ACHN (cell line): ENCODE measurements at places on chromosomes 6 and 20.

DNA sequence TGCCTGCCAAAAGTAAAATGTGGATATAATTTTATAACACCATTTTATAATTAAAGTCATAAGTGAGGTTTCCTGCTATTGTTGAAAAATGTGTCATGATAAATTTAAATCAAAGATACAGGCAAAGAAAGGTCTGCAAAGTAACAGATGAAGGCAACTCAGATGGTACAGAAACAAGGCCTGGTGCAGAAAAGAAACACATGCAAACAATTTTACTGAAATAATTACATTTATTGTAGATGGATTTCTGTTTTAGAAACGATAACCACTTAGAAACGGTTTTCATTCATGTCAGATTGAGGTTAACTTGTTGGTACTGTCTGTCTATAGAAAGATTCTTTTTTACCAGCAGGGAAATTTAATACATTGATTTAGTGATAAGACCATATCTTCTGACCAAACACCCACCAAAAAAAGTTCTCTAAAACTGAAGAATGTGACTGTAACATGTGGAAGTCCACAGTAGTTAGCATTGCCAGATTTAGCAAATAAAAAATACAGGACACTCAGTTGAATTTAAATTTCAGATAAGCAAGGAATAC lies 105.5 kb upstream of the FERMT1 start:
- no peak for DNase-seq

GRCh38 chr6:160358225-160359119 lies 10.3 kb downstream of the SLC22A3 start:
- no peak for DNase-seq

GRCh38 chr20:25418776-25419175 lies 11.3 kb downstream of the GINS1 start:
- peak; percentile 23 for DNase-seq

DNA sequence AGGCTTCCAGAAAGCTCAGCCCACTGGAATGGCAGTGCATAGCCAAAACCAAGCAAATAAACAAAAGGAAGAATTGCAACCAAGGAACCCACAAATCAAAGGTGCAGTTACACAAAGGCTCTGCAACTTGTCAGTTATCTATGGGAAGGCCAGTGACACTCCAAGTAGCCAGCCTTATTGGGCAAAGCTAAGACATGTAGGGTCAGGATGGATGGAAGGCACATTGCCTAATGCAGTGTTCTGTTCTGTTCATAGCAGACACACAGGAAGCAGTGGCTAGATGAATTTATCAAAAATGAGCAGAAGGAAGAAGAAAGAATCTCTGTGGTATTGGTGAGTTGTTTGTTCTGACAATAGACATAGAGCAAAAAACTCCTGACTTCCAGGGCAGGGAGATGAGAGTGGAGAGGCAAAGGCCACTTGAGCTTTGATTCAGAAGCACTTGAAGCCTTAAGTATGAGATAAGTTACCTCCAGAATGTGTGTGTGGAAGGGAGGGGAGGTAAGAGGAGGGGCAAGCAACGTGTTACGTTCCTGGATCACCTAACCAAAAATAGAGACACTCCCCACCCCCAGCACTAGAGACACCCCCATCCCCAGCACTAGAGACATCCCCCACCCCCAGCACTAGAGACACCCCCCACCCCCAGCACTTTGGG lies 57.9 kb upstream of the AKAP12 start:
- no peak for DNase-seq

DNA sequence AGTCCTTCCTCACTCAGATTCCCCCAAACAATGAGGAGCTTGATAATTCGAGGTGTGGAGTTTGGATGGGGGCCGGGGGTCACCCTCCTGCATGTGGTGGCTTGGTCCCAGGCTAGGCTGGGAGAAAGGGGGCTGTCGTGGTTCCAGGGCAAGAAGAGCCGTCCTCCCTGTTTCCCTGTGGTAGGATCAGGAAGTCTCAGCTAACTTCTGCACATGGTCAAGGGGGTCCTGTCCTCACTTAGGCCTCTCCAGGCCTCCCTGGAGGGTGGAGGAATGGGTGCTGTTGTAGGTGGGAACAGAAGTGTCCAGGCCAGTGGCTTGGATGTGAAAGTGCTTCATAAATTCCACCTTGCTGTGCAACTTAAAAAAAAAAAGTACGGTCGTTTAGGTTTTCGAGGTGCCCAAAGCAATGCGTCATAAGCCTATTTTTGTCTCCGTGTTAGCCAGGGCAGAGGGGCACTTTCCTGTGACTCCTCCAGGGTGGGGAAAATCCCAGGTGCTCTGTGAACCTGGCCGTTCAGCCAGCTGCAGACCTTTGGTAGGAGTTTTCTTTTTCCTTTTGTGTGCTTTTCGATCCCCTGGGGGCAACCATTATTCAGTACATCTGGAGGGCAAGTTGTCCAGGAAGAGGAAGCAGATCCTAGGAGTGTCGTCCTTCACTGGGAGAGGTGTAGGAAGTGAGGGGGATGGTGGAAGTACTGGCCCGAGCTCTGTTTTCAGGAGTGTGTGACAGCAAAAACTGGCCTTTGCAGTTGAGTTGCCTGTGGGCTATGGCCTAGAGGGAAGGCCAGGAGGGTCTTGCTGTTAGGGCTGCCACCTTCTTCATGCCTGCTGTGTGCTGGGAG lies 9.6 kb downstream of the IGF2R start:
- peak; percentile 33 for DNase-seq

DNA sequence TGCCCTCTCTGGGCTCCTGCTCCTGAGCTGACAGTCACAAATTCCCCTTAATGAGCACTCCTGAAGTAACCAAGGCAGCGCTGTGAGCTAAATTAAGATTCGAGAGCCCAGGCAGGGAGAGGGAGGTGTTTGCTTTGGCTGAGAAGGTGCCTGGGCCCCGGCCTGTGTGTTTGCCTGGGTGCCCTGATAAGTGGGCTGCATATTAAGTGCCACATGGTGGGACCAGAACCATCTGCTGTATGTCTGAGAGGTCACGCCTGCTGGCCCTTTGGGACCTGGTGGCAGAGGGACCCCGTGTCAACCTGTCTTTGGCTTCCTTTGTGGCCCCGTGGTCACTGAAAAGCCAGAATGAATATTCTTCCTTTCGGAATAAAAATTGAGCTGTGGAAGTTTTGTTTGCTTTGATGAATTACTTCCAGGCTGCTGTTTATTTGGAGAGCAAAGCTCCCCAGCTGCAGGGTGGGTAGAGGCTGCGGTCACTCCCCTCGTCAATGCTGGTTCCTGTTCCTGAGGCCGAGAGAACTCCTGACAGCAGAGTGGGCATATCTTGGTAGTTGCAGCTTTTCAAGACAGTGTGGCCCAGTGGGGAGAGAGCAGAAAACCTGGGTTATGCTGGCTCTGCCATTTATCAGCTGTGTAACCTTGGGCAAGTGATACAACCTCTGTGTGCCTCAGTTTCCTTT lies 17.5 kb upstream of the KCNK16 start:
- no peak for DNase-seq

- DNase-seq: peak; percentile 95
Observed at GRCh38 chr20:63835021-63835858, 4.2 kb upstream of the ZBTB46 start.

DNA sequence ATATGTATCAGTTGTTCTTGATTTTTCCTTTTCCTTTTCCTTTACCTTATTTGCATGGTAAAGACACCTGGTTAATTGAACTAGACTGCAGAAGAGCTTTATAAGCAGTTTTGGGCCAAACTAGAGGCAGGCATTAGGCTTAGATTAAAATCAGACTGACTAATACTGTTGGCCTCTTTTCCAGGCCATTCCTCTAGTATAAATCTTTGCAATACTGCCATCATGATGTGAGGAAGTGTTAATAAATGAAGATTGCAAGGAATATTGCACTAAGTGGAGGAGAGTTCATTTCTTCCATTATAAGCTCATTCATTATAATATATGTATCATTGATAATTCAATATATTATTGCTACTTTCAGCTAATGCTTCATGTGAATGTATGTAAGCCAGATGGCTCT lies 163.8 kb downstream of the MMUT start:
- DNase-seq: no peak

GRCh38 chr6:11043378-11043960 lies 636 bp downstream of the ELOVL2 start:
- peak; percentile 66 for DNase-seq
